ENCODE measurements at places on chromosomes 12 and 14. TPM values are rescaled to one million over a fixed set of nuclear protein-coding genes. Genes with fewer than 3 reads are reported as not detected.

VWF gene
- 169 TPM for total RNA-seq

DNA sequence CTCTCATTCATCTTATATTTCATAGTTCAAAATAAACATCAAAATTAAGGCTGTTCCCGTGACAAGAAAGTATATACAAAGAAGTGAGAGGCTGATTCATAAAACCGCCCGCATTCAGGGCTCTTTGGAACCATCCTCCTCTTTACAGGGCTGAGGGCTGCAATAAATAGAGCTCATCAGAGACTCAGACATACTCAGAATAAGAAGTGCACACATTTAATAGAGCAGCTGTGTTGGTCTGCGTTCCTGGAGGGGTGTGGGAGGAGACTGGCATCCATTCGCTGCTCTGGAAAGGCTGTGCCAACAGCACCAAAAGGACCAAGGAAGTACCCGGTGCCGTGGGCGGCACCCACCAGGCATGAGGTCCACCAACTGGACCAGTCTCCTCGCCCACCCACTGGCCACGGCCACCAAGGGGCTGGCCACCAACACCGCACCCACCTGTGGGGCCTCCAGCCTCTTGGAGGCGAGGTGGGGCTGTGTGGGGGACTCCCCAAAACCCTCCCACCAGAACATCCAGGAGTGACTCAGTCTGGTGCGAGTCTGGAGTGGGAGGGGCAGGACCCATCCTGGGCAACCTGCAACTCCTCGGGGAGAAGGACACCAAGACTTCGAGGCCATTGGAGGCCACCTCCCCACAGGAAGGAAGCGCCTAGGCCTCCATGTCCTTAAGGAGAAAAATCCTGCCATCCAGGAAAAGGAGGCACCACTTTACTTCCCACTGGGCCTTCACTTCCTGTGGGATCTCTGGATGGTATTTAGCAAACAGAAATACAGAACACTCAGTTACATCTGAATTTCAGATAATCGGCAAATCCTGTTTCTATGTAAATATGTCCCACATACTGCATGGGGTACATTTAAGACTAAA, 32.7 kb downstream of the VCPKMT start:
- DNase-seq = no peak
- H3K4me3 ChIP-seq = no peak overlapping the region
- H3K27ac ChIP-seq = peak overlapping the region; percentile 5
- no peaks in the 10 kb centered on the region for H3K27me3 ChIP-seq
- no peaks in the 10 kb centered on the region for H3K36me3 ChIP-seq

DNA sequence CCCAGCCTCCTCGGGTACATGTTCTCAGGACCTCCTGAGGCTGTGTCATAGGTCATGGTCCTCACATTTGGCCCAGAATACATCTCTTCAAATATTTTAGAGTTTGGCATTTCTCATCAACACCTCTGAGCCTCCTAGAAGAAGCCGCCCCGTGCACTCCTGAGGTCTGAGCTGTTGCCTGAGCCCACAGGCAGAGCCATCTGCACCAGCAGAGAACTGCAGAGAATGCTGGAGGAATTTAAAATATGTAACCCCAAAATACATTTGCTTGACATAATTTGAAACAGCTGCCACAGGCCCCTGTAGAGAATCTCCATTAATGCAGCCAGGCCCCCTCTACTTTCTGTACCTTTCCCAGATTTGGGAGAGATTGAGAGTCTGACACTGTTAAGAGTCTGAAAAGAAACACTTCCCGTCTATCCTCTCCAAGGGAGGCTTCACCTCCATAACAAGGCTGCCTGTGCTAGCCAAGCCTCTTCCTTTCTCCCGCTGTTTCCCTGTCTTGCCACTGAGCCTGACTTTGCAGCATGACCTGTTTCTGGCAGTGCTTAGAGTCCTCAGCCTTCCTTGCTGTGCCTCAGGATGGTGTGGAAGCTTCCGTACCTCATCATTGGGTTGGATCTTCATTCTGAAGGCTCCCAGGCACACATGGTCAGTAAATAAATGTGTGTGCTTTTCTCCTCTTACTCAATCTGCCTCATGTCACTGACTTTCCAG, 95.4 kb upstream of the SFSWAP start:
- no peak overlapping the region for H3K4me3 ChIP-seq
- no peaks in the 10 kb centered on the region for H3K27me3 ChIP-seq
- no peaks in the 10 kb centered on the region for H3K36me3 ChIP-seq
- no peaks in the 10 kb centered on the region for H3K4me1 ChIP-seq

DNA sequence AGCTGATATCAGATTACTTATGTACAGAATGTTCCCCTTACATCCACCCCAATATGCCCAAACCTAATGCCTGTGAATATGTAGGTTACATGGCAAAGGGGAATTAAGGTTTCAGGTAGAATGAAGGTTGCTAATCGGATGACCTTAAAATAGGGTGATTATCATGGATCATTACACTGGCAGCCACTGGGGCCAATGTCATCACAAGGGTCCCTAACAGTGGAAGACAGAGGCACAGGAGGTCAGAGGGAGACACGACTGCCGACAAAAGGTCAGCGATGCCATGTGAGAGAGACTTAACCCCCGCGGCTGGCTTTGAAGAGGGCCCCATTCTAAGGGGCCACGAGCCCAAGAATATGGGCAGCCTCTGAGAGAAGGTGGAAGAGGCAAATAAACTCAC, 106.8 kb upstream of the EVL start:
- H3K27me3 ChIP-seq = no peaks in the 10 kb centered on the region
- DNase-seq = no peak
- no peak overlapping the region for H3K27ac ChIP-seq
- H3K36me3 ChIP-seq = no peaks in the 10 kb centered on the region
- no peak overlapping the region for H3K4me3 ChIP-seq

- DNase-seq = no peak
- H3K4me1 ChIP-seq = no peaks in the 10 kb centered on the region
- H3K36me3 ChIP-seq = peaks cover 39% of the 10 kb centered on the region
- no peaks in the 10 kb centered on the region for H3K27me3 ChIP-seq
Measured at GRCh38 chr14:99512110-99512449, 30.9 kb downstream of the CCNK start.

BBOF1 gene
- 23.4 TPM for total RNA-seq

DNA sequence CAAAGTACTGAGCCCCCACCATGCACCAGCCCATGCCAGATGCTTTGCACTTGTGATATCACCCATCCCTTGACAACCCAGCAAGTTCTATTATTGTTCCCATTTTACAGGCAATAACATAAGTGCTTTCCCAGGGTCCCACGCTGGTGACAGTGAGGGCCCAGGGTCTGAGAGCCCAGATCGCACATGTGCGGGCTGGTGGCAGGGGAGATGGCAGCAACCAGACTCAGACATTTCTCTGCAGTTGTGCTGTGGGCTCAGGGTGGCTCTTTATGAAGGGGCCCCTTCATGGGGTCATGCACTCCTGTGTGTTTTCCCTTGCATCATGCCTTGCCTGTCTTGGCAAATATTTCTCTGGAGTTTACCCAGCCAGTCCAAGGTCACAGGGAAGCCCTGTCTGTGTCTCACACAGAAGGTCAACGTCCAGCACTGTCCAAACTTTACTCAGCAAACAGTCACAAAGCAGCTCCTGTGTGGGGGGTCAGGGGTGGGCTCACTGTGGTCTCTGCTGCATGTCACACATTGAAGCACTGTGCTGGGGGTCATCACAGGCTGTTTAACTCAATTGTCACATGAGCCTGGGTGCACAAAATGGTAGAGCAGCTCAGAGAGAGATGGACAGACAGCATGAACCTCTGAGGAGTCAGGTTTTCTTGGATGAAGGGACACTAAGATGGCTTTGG, 12.7 kb downstream of the SERPINA5 start:
- no peaks in the 10 kb centered on the region for H3K36me3 ChIP-seq
- H3K27ac ChIP-seq = no peak overlapping the region
- no peak for DNase-seq
- H3K27me3 ChIP-seq = no peaks in the 10 kb centered on the region
- peaks cover 5% of the 10 kb centered on the region for H3K4me1 ChIP-seq
- no peak overlapping the region for H3K4me3 ChIP-seq

DNA sequence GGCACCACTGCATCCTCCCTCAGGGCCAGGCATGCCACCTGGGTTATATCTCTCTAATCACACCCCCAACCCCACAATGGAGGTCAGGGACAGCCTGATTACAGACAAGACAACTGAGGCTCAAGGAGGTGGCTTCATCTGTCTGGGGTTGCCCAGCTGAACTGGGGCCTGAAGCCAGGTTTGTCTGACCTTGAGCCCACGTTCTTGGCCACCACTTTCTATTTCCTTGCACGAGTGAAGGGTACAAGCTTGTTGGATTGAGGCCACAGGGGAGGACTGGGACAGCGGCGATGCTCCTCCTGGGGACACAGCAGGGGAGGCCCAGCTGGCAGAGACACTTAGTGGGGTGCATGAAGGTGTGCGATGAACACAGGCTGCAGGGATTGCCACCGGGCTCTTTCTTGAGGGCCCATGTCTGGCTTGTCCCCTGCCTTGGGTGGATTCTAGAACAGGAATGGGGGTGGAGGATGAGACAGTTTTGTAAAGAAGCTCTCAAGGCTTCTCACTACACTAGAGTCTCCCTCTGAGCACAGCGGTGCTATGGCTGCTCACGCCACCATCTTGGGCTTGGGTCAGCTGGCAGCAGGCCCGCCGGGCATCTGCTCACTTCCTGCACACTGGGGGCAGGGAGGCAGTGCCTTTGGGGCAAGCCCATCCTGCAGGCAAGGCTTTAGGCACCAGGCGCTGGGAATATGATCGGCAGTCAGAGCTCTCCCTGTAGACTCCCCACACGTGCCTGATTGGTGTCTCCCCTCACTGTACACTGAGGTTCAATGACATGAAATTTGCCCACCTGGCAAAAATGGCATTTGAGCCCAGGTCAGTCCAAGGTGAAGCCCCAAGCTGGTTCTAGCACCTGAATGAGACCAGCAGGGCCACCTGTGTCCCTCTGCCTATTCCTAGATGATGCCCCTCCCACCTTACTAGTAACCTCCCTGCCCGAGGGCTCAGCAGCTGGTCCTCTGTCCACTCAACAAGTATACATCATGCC, 16.0 kb downstream of the RITA1 start:
- H3K27ac ChIP-seq = no peak overlapping the region
- peaks cover 5% of the 10 kb centered on the region for H3K4me1 ChIP-seq
- no peak overlapping the region for H3K4me3 ChIP-seq

DNA sequence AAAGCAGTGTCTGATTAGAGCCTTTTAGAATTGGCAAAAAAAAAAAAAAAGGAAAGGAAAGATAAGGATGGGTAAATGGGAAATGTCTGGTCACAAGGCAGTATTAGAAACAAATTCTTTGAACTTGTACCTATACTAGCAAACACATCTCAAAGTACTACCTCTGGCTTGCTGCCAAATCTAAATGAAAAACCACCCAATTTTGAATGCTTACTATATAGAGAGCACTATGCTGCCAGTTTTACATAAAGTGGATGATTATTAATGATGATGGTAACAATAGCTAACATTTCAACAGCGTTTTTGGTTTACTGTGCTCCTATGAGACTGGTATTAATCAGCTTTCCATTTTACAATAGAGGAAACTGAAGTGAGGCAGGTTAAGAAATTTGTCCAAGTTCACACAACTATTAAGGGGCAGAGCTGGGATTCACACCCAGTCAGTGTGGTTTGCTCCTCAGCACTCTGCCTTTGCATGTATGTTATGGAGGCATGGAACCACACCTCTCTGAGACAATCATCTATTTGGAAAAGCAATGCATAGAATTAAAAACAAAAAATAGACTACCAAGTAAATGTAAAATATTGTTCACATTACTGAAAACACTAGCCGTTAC, 34.2 kb downstream of the ATP2B1 start:
- no peaks in the 10 kb centered on the region for H3K36me3 ChIP-seq
- no peak overlapping the region for H3K27ac ChIP-seq
- no peak for DNase-seq
- H3K4me3 ChIP-seq = no peak overlapping the region
- H3K4me1 ChIP-seq = no peaks in the 10 kb centered on the region

Measured in thyroid gland (tissue), 4 donors.